WTC11 (cell line): ENCODE measurements at places on chromosomes 12 and 14.

DNA sequence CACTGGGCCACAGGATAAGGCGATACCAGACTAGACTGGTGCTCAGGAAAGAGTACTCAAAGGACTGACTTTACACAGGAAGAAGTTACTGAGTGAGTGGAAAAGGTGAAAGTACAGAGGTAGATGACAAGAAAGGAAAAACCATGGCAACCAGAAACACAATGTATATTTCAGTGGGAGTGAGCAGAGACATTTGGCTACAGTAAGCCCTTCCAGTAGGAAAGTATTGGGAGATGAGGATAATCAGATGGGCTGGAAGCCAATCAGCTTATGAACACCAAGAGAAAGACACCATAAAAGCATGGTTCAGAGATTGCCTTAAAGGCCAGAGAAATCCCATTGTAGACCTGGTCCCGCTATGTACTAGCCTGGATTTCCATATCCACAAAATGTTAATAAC, 51.6 kb downstream of the TMTC1 start:
- DNase-seq, result no peak

DNA sequence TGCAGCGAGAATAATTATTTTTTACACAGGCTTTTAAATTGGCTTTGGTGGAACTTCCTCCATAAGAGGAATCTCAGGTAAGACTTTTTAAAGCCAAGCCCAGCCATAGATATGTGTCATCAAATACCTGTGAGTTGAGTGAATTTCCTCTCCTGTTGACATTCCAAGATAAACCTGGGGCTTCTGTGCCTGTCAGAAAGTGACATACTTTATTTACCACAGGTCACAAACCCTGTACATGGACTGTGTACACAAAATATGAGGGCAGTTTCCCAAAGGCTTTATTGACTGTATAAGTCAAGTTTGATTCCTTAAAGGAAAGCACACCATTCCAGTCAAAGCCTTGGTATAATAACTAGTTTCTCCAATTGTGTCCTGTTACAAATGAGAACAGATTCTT, 25.9 kb upstream of the SRSF5 start:
- DNase-seq, result no peak

- no peak for DNase-seq
Measured at GRCh38 chr12:124601706-124602105, 34.3 kb upstream of the NCOR2 start.

- DNase-seq, result no peak
Measured at GRCh38 chr14:75383721-75384120, 44.1 kb upstream of the JDP2 start.

GRCh38 chr14:87888136-87888999, 104.6 kb downstream of the GALC start:
- peak; percentile 84 for DNase-seq

DNA sequence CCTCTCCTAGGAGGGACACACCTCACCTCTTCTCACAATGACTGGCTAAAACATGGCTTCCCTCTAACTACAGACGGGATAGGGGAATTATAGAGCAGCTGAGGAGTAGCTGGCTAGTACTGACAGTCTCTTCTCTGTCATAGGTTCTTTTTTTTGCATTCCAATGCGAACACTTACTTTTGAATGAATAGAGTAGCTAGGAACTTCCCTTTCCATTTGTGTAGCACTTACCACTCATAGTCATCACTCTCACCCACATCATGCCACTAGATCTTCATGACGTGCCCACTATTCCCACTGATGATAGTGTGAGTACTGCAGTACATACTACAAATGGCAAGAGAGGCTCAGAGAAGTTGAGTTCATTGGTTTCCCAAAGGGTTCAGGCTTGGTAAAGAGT, 143.9 kb upstream of the HIF1A start:
- DNase-seq, result no peak

DNA sequence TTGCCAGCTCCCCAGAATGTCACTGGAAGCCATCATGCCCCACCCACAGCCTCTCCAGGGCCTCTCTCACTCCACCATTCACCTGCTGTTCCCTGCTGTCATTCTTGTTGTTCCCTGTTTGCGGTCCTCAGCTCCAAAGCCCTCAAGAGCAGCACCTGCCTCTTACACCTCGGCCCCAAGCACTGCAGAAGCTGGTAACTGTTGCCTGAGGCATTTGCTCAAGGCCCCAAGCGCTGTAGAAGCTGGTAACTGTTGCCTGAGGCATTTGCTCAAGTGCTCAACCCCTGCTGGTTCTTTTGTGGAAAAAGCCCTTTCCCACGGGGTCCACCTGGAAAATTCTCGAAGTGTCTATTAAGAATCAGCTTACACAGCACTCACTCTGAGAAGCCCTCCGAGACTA, 78.0 kb downstream of the ARL6IP4 start:
- DNase-seq, result no peak

DNA sequence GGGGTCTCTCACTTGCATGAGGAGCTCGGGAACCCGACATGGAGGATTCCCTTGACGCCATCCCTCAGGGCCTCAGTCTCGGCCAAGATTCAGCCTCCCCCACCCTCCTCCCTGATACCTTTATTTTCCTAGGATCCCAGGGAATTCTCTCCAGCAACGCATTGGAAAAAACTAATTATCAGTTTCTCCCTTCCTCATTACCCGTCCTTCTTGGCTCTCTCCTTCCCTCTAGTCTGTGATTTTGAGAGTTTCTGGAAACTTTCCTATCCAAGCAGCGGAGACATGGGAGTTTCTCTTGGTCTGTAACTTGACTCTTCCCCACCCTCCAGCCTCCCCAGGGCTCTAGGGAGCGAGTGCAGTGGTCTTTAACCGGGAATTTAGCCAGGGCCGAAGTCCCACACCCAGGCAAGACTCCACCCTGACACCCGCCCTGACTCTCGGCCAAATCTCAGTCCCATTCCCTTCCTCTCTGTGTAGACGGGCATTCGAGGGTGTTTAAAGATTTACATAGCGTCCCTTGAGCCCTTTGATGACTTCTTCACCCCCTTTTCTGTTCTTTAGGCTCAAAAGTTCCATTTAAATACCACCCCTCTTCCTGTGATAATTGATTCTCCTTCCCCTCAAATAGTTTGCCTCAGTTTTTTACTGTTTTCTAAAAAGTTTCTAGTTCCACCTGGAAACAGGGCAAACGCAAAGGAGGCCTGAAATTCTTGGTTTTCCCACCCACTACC, 6.7 kb downstream of the HOXC5 start:
- DNase-seq, result no peak

- no peak for DNase-seq
Measured at GRCh38 chr14:25394791-25395391, 344.9 kb upstream of the STXBP6 start.

DNA sequence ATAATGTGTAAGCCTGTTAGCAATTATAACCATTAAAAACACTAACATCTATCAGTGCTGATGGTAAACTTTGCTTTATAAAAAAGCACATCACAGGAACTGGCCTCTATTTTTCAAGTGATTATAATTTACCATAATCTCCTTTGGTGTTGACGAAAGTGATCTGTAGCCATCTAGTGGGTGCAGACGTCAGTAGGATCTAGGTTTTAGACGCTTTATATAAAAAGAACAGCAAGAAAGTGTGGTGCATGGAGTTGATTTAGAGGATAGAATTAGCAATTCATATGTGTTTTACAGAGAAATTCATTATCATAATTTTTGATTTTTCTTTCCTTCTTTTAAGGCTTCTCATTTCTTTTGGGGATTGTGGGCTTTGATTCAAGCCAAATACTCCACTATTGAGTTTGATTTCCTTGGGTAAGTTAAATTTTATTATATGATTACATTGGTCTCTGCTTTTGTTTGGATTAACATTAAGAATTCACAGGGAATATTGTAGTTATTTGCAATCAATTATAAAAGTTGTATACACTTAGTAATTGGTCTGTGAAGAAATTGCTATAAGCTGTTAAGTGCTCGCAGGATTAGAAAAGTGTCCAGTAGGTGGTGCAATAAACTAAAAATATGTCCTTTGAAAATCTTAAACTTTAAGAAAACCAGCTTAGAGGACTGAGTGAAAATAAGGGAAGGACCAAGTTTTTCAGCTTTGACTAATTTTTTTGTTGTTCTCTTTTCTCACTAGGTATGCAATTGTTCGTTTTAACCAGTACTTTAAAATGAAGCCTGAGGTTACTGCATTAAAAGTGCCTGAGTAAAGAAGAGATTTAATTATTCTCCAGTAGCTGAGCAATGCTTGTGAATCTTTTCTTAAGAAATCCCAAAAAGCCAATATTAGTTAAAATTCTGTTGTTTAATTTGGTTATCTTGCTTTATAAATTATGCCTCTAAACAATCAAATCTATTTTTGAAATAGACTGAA, 59.5 kb downstream of the ETNK1 start:
- DNase-seq, result no peak

- DNase-seq, result no peak
Measured at GRCh38 chr14:99937475-99938244, 127.6 kb upstream of the EVL start.

DNA sequence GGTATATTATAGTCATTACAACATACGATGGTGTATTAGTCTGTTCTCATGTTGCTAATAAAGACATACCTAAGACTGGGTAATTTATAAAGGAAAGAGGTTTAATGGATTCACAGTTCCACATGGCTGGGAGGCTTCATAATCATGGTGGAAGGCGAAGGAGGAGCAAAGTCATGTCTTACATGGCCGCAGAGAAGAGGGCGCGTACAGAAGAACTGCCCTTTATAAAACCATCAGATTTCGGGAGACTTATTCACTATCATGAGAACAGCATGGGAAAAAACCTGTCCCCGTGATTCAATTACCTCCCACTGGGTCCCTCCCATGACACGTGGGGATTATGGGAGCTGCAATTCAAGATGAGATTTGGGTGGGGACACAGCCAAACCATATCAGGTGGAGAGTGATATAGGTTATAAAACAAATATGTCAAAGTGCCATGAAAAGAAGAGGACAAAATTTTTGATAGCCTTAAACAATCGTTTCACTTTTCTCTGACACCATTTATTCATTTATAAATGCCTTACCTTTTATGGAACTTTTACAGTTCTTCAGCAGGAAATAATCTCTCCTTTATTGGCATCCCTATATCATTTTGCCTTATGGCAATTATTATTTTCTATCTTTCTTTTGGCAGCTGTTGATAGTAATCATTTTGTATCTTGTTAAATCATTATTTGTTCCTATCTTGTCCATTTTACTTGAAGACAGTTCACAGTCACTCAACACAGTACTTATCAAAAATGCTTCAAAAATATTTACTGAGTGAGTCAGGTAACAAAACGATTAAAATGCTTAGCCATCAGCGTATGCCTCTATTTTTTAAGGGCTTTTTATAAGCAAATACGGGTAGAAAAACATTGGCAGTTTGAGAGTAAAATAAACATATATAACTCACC, 196.0 kb downstream of the RAD51B start:
- no peak for DNase-seq

DNA sequence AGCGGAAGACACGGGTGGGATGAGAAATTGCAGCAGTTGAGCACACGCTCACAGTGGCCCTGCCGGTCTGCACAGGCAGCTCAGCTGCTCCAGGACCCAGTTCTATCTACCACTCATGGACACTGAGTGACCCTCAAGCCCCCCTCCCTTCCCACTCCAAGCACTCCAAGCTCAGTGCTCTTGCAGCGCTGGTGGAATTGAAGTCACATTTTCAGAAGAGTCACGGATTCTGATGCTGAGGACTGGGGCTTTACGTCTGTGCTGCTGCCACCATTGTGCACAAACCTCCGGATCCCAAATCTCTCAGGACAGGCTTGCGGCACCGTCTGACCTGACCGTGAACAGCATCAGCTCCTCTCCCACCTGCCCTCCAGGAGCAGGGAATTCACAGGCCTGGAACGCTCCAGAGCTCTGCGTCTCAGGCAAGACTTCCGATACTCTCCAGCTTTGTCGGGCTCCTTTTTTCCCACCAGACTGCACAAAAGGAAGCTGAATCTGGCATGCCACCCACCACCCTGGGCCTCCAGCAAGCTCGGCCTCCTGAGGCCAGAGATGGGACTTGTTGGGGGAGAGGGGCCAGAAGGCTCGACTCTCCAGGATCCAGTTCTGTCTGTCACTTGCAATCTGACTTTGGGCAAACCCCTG, 213.1 kb upstream of the RTL1 start:
- no peak for DNase-seq

DNA sequence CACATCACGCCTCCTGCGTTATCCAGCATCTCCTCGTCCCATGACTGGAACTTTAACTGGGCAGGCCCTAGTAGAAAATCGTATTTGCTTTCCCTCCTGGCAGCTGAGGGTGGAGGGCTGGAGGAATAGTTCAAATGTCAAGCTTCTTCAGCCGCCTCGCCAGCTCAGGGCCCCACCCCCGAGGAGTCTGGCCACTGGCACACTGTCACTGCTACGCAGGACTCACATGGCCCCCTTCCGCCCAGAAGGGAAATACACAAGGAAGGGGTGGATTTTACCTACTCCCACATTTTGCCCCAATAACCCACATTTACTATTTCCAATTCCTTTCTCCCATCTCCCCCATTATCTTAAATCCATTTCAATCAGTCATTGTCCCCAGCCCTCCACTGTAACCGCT, 8.6 kb downstream of the SLC6A13 start:
- no peak for DNase-seq

- DNase-seq, result no peak
Measured at GRCh38 chr14:24761141-24761540, 127.2 kb upstream of the GZMB start.

DNA sequence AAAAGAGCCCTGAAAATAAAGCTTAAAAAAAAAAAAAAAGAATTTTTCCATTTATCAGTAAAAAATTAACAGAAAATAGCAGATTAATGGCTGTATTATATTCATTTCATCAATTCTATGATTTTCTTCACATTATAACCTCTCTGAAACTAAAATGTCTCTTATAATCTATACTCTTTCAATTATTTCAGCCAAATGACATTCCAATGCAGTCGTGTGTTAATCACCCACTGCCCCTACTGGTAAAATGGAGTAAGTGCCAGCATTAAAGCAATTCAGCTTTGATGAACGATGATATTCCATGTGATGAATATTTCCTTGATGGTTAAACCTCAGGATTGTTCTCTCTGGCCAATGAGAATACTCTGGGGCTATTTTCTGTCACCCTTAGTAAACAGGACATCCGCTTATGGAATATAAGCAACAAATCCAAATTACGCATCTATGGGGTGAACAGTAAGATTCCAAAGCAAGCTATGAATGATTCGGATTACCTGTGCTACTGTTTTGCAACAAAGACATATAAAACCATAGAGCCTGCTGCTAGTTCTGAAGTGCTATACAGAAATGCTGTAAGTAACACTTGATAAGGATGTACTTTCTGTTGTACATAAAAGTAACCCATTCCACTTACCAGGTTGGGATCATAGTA, 20.3 kb upstream of the SYCP3 start:
- no peak for DNase-seq

GRCh38 chr12:61009192-61009591, 1251.0 kb upstream of the USP15 start:
- DNase-seq, result no peak

GRCh38 chr14:67952786-67953185, 133.2 kb downstream of the RAD51B start:
- DNase-seq, result no peak
